Amniotic epithelial cell (primary cell): ENCODE measurements at places on chromosomes 13 and 19.

- no peak for DNase-seq
Measured at GRCh38 chr19:628168-628567, 5.2 kb downstream of the POLRMT start.

DNA sequence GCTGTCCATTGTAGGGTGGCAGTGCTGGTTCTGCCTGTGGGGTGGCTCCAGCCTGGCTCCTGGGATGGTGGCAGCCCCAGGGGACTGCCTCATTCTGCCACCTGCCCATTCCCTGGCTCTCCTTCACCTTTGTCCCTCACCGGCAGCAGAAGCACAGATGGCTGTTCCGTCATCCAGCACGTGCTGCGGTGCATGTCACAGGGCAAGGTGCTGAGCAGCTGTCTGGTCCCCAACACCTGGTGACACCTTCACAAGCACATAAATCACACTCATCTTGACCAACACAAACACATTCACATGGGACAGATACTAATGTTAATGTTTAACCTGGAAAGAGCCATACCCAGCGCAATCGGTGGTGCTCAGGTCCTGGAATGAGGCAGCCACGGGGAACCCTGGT is 126.8 kb downstream of the UQCRFS1 start:
- no peak for DNase-seq

GRCh38 chr13:29905845-29906244 is 55.4 kb upstream of the UBL3 start:
- peak; percentile 87 for DNase-seq

DNA sequence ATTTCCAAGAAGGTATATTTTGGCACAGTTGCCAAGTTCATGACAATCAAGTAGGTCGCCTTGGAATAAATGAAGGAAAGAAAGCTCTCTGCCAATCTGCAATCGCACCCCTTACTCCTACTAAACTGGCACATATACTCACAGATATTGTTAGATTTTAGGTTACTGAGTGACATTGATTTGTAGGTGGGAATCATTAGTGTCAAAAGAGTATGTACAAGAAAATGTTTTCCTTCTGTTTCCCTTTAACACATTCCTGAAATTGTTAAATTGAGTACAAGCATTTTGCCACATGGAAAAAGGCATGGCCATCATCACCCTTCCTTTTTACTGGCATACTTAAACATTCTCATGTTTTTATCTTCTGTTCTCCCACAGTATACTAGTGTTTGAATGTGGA is 2868.3 kb upstream of the PCDH20 start:
- DNase-seq, result no peak

DNA sequence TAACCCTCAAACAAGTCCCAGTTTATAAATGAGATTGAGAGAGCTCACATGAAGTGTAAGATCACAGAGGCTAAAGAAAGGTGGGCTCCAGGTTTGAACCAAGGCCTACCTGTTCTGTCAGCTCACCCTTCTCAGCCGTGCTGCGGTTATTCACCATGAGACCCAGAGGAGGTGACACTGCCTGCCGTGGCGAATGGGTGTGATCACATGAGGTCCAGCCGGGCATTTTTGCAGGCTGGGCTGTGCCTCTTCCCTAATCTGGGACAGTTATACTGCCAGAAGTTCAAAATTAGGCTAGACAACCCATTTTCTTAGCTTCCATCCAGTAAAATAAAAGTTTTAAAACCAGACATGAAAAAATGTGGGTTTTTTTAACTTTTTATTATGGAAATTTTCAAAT is 146.8 kb downstream of the FOXO1 start:
- no peak for DNase-seq

- peak; percentile 76 for DNase-seq
Measured at GRCh38 chr19:7652061-7652641, 15.2 kb downstream of the STXBP2 start.

DNA sequence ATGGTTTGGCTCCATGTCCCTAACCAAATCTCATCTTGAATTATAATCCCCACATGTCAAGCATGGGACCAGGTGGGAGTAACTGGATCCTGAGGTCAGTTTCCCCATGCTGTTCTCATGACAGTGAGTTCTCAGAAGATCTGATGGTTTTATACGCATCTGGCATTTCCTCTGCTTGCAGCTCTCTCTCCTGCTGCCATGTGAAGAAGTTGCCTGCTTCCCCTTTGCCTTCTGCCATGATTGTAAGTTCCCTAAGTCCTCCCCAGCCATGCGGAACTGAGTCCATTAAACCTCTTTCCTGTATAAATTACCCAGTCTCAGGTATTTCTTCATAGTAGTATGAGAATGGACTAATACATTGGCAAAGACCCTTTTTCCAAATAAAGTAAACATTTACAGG is 96.8 kb downstream of the TSHZ3 start:
- no peak for DNase-seq

DNA sequence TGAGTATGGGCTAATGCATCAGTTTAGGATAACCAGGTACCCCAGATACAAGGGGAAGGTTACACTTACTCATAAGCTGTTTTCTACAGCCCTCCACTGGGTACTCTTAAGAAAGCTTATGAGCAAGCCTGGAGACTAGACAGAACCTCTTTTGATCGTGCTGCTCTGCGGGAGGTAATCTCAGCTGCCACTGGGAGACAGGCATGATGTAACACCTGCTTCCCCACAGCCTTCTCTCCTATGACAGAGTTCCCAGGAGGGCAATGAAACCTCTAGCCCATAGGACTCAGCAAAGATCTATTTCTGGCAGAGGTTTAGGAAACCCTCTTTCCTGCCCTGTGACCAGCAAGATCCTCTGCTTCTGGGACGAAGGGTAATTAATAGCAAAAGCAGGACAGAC is 65.6 kb downstream of the WASF3 start:
- peak; percentile 19 for DNase-seq

DNA sequence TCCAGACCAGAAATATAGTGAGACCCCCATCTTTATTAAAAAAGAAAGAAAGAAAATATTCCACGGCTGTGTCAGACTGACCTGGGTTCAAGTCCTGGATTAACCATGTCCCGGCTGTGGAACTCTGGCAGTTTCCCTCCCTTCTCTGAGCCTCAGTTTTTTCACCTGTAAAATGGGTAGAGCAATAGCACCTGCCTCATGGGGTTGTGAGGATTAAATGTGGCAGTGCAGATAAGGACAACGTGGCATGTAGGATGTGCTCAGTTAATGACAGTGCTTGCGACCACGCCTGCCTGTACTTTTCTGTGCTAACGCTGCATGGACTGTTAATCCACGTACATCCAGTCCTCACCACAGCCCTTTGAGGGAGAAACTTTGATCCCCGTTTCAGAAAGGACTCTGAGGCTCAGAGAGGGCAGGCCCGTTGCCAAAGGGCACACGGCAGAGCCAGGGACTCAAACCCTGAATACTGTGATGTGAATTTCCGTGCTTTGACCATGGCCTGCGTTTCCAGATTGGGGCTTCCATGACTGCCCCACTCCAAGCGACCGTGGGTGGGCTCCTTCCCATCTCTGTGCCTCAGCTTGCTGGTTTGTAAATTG is 16.1 kb downstream of the SBK2 start:
- DNase-seq, result no peak

- DNase-seq, result no peak
Measured at GRCh38 chr13:43728421-43728820, 58.4 kb downstream of the ENOX1 start.

DNA sequence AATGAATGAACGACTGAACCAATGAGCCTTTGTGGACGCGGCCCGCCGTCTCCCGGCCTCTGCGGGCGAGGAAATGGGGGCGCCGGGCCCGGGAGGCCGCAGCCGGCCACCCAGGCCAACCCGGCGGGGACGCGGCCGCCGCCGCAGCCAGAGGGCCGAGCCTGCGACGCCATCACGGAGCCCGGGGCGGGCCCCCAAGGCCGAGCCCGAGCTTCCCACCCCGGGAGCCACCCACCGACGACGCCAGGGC is 216 bp downstream of the SUGP2 start:
- no peak for DNase-seq

- DNase-seq, result no peak
Measured at GRCh38 chr13:44148159-44148914, 225.3 kb upstream of the SERP2 start.

DNA sequence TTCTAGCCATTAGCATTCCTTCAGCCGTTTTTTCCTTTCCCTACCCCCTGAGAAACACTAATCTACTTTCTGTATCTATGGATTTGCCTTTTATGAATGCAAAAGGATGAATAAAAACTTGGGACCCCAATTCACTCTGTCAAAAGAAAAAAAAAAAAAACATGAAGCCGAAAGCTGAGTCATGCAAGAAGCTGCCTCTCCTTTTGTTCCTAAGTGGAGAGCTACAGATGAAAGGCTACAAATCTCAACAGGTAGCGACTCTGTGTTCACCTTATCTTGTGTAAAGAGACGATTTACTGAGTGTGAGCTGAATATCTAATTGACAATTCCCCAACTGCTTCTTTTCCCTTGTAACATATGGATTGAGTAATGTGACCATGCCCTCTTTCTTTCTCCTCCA is 1072.8 kb downstream of the UQCRFS1 start:
- DNase-seq, result no peak
